ENCODE measurements at places on chromosomes 16 and 17.
A peak's percentile ranks its signal among the peaks of the same experiment; 100 is the strongest.

DNA sequence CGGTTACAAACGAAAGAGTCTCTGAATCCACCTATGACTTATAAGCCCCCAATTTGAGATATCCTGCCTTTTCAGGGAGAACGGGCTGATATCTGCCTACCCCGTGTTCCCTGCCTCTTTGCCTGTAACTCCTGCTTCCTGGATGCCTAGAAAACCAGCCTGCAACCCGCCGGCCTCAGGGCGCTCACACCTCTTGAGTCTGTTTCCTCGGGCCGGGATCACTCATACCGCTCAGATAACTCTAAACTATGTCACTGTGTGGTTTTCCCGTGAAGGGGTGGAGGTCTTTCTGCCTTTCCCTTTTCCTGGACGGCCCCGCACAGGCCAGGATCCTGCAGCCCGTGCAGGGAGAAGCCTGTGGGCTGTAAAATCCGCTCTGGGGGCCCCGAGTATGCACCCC lies 10.4 kb downstream of the RPUSD1 start:
- no peak for DNase-seq

- no peak for DNase-seq
Measured at GRCh38 chr17:19780846-19781245, 32.7 kb upstream of the ALDH3A1 start.

GRCh38 chr17:78973196-78973595 lies 6.5 kb downstream of the LGALS3BP start:
- DNase-seq: no peak

DNA sequence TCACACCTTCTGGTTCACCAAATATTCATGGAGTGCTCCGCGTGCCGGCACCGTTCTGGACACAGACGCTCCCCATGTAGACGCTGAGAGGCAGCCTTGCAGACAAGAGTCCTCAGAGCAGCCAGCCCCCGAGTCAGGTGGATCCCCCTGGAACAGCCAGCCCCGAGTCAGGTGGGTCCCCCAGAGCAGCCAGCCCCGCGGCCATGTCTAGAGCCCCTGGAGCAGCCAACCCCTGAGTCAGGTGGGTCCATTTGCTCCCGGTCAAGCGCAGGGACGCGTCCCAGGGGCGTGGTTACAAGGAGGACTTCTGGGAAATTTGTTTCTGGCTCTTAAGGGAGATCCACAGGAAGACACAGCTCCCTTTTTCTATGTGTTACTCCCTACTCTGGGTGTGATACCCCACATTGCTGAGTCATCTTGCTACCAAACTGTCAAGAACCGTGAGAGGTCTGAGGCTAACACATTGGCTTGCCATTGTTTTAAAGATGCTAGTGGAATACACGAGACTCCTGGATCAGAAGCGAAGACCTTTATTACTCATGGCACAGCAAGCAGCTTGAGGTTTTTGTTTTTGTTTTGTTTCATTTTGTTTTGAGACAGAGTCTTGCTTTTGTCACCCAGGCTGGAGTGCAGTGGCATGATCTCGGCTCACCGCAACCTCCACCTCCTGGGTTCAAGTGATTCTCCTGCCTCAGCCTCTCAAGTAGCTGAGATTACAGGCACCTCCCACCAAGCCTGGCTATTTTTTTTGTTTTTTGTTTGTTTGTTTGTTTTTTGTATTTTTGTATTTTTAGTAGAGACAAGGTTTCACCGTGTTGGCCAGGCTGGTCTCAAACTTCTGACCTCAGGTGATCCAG lies 43.3 kb upstream of the CBFA2T3 start:
- DNase-seq: no peak

- no peak for DNase-seq
Measured at GRCh38 chr17:15381707-15382106, 40.3 kb upstream of the TEKT3 start.

DNA sequence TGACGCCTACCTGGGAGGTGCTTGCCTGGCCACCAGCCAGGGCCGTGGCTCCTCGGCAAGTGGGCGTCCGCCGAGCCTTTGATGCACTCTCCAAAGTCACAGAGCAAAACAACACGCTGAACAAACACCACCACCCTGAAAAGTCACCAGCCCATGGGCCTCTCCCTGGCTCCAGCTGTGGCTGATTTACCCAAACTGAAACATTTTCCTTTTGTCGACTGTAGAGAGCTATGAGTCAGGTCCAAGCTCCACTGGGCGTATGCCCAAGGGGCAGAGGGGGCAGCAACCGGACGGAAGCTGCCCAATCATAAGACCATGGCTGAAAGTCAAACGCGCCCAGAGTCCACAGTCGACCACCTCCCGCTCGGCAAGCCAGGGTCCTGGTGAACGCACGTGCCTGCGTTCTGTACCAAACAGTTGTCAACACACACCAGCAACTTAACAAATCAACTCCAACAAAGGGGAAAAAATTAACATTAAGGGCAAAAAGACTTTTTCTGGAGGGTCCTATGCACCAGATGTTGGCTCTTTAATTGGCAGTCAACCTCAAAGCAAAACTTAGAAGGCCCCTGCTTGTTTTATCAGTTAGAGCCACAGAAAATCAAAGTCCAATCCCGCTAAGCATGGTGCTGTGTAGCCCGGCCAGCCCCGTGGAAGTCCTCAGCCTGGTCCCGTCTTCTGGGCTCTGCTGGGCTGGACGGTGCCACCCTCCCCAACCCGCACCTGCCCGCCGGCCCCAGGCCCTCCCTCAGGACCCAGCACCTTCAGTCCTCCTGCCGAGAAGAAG lies 47.3 kb downstream of the TBC1D16 start:
- no peak for DNase-seq

GRCh38 chr16:88466175-88466862 lies 13.2 kb downstream of the ZFPM1 start:
- no peak for DNase-seq

DNA sequence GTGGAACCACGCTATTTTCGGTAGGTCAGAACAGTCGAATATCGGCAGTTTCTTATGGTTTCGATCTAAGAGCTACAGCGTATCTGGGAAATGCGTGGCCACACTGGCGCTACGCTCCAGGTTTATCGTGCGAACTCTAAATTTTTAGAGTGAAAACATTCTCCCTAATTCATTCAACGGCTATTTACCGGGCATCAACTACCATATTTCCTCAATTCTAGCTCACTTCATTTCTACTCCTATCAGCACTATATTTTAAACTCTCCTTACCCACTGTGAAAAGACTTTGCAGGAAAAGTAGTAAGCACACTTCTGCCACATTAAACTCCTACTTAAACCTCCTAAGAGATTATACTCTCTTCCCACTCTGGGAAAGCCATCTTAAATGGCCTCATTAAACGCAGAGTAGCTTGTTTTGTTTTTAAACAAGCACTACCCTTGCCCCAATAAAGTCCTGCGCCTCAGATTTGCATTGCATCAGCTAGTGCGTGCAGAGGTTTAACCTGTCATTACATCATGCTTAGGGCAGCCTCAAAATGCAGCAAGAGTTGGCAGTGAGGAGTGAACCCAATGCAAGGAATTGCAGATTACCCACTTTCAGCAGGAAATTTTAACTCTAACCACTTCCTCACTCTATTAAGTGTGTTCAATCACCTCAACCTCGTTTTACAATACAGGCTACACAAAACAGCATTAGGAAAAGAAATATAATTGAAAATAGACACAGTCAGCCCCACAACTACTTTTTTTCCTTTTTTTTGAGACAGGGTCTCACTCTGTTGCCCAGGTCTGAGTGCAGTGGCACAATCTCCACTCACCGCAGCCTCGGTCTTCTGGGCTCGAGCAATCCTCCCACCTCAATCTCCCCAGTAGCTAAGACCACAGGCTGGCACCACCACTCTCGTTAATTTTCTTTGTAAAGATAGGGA lies 18.8 kb downstream of the SIAH1 start:
- DNase-seq: peak; percentile 6

DNA sequence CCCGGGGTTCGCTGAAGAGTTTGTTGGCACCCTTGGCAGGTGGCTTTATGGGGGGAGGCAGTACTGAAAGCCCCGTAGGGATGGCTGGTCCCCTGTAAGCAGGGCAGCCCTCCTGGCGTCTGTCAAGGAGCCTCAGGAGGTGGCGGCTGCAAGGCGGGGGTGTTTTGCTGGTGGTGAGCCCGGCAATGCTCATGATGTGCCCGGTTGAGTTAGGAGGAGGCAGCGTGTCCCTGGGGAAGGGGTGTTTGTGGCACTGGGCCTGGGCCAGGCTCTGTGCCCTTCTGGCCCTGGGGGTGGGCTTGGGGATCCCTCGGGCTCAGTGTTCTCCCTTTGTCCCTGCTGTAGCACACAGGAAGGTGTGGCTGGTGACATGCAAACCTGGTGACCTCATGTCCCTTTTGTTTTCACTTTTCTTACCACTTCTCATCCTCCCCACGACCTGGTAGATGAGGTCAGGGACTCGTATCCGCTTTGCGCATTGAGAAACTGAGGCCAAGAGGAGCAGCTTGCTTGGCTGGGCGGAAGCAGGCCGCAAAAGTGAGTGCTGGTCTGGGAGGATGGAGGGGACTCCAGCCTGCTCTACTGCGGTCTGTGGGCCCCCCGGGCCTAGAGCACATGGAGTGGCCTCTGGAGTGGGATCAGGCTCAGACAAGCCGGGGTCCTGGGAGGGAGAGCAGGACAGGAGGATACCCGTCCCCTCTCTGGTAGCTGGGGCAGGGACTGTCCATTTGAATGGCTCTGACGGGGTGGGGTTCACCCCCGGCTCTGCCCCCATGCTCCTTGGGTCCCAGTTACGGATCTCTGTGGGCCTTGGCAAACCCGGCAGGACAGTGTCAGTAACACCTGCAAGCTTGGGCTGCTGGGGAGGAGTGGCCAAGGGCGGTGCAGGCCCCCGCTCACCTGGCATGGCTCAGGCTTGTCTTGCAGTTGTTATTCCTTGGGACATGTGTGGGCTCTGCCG lies 2.2 kb downstream of the SNN start:
- DNase-seq: no peak

GRCh38 chr17:9383826-9384225 lies 191.8 kb downstream of the STX8 start:
- no peak for DNase-seq

DNA sequence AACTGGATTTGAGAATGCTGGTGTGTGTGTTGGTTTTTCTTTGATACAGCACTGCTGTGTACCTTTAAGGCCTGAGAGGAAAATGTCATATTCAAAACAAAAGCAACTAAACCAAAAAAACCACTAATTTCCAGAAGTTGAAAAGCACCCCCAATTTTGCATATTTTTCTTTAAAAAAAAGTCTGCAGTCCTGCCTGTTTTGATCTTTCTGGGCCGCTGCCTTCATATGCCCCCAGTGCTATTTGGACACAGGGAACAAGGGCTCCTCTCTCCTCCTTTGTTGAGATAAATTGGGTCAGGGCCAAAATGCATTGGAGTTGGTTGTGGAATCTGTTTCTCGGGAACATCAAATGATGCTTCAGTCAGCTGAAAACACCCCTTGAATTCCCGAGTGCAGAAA lies 26.9 kb downstream of the GPT2 start:
- no peak for DNase-seq

GRCh38 chr16:83520596-83520995 lies 287.2 kb upstream of the HSBP1 start:
- DNase-seq: no peak

DNA sequence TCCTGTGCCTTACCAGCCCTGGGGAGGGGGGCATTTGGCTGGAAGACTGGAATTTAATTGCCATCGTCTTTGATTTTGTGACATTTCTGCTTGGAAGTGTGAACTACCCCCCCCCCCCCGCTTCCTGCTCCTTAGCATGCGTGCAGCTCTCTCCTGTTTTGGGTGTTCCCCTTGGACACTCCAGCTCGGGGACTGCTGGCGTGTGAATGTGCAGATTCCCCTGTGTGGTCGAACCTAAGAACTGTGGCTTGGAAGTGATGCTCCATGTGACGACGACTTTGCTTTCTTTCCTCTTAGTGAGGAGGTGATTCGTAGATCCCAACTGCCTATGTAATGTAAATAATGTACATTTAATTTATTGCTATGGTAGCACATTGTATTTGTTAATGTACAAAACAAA lies 26.1 kb downstream of the OR1D5 start:
- no peak for DNase-seq

DNA sequence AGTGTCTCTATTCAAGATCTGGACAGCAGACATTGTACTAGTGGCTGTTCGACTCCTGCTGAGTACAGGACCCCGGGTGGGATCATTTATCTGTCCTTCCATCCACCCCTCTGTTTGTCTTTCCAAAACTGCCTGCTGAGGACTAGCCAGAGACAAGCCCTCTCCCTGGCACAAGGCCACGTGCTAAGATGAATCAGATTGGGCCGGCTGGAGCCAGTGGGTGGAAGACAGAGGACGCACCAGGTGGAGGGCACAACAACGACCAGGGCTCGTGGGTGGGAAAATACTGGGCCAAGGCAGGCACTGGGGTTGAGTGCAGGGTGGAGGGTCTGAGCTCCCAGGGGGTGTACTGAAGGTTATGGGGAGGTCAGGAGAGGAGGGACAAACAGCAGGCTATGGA lies 1.4 kb upstream of the CA7 start:
- no peak for DNase-seq

GRCh38 chr17:68248891-68249290 lies 1.0 kb downstream of the AMZ2 start:
- DNase-seq: no peak

DNA sequence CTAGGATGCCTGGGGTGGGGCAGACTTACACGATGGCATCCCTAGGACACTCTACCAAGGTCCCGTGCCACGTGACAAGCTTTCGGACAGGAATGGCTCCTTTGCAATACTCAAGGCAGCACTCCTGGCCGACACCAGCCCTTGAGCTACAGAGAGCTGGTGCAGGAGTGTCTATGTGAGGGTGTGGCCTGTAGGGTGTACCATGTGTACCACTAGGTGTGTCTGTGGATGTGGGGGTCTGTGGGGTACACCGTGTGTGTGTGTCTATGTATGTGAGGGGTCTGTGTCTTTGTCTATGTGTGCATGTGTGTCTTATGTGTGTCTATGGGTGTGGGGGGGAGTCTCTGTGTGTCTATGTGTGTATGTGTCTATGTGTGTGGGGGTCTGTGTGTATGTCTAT lies 1.9 kb upstream of the TLE7 start:
- DNase-seq: no peak

Data from GDM1 (cell line).